Amniotic epithelial cell (primary cell): ENCODE measurements at places on chromosomes 5 and 9.
A peak's percentile ranks its signal among the peaks of the same experiment; 100 is the strongest.

GRCh38 chr9:38371495-38371894, 21.0 kb upstream of the ALDH1B1 start:
- peak; percentile 38 for DNase-seq

- DNase-seq, result no peak
Measured at GRCh38 chr5:50923768-50924494, 257.5 kb downstream of the PARP8 start.

DNA sequence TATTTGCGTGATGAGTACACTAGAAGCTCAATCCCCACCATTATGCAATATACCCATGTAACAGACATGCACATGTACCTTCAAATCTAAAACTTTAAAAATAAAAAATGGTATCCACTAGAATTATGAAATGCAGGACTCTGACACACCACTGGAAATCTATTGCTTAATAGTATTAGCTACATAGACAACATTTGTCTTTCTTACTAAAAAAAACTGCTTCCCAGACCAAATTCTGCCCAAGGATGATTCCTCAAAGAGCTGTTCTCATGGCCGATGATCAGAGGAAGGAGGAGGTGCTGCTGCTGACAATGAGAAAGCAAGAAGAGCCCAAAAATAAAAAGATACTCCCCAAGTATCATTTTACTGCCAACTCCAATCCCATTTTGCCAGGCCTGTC, 67.2 kb downstream of the TTC39B start:
- peak; percentile 52 for DNase-seq

DNA sequence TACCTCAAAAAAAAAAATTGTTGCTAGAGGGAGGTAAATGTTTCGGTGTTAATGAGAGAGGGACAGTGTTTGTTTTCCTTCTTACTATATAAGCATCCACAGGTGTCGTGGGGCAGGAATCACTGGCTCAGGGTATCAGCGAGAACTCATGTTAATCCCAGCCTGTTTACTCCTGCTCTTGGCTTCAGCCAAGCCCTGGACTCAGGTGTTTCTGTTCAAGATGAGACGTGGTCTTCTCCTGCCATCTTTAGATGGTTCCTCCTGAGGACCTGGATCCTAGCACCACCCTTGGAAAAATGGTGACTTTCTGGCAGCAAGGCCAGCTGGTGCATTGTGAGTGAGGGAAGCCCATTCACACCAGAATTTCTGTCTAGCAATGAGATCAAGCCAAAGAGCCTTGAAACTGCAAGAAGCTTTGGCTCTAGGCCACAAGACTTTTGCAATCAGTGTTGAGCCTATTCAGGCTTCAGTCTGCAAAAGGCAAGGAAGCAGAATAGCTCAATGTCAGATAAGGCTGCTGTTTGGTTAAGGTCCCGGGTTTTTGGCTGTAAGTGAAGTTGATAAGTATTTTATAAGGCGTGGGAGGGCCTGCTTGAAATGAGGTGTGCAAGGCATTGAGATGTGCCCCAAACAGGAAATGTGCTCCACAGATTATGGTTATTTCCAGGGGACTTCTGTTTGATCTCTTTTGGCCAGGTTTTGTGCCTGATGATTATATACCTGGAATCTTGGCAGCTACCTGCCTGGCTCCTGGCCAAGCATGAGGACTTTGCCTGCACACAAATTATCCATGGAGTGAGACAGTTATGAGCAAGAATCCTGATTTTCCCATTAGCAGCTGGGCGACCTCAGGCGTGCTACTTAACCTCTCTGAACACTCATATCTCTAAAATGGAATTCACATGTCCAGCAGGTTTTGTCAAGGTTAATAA, 99.8 kb downstream of the TENT4A start:
- DNase-seq, result peak; percentile 29

- no peak for DNase-seq
Measured at GRCh38 chr9:5893591-5894236, 3.0 kb downstream of the MLANA start.

DNA sequence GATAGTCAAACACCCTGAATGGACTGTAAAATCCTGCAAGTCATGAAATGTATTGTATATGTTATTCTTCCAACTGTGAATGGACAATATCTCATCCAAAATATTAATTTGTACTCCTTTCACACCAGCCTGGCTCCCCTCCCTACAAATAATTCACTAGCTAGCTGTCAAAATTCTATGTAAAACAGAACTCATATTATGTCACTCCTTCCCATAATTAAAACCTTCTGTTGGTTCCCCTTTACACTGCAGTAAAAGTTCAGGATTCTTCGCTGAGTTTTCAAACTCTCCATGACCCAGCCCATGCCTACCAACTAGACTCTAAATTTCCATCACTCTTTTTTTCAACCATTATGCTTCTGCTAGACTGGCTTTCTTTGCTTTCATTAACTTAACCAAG, 857.1 kb downstream of the TAF11L14 start:
- DNase-seq, result no peak

DNA sequence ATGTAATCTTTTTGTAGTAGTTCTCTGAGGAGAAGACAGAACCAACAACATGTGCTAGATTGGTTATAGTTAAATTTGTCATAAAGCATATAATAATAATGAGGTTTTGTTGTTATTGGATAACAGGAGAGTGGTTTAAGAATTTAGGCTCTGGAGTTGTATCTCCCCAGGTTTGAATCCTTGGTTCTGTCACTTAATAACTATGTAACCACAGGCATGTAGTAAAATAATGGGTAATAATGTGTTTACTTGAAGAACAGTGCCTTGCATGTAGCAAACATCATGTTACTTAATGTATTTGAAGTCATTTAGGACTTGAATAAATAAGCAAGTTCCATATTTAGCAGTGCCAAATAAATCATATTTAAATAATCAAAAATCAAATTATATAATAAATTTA, 55.8 kb downstream of the NSD1 start:
- DNase-seq, result peak; percentile 45

GRCh38 chr5:67680099-67680498, 483.5 kb upstream of the CD180 start:
- no peak for DNase-seq
